ENCODE measurements at places on chromosomes 1 and 21.

- no peak for DNase-seq
Observed at GRCh38 chr21:38075833-38076587, 159.8 kb upstream of the KCNJ6 start.

- no peak for DNase-seq
Observed at GRCh38 chr1:1032424-1032823, 12.5 kb downstream of the AGRN start.

DNA sequence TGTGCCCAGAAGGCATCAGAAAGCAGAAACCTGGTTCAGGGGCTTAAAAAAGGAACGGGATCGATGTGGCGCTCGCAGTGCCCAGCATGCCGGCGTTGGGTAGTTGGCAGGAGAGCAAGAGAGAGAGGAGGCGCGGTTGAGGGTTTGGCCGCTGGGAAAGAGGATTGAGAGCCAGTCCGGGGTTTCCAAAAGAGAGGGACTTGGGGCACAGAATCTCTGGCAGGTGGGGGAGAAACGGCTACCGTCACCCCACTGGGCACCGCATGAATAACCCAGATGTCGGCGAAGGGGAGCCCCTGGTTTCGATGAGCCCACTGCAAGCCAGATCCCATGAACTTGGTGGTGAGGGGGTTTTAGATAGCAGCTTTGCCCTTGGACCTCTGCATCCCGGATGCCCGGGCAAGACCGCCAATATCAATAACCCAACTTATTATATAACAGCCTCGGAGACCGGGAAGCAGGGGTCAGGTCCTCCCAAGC, 60.4 kb upstream of the ACOT11 start:
- DNase-seq, result no peak

GRCh38 chr1:18722270-18722669, 91.6 kb downstream of the PAX7 start:
- DNase-seq, result no peak

DNA sequence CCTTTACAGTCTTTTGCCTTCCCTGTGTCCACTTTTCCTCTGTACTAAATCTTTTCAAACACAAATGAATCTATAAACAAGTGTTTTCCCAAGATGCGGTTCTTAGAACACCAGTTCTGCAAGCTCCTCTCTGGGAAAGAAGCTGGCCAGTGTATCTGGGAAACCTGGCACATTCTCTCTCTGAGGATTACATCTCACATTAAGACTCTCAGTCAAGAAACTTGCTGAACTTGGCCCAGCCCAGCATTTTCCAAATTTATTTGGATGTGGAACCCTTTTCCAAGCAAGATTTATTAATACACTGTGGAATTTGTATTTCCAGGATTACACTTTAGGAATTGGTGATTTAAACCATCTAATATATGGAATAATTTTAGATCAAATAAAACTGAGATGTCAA, 105.7 kb downstream of the ZNF281 start:
- DNase-seq, result no peak

- DNase-seq, result no peak
Observed at GRCh38 chr1:184770181-184770979, 15.7 kb upstream of the EDEM3 start.

Data from HCEC 1CT (cell line).